Activated CD4-positive, alpha-beta T cell treated with anti-CD3 and anti-CD28 coated beads for 36 hours (primary cell): ENCODE measurements at places on chromosomes 16 and 17. TPM values are rescaled to one million over a fixed set of nuclear protein-coding genes. Genes with fewer than 3 reads are reported as not detected.

- no peak for DNase-seq
Measured at GRCh38 chr17:48244121-48244711, 136.7 kb downstream of the SNX11 start.

GRCh38 chr17:33904476-33904875 is 350.6 kb upstream of the CCL2 start:
- DNase-seq, result no peak

GRCh38 chr17:18951941-18952842 is at the start of gene SLC5A10:
Gene SLC5A10 (plus strand): TSS chr17:18952165. CDS start chr17:18952206, 41 bp downstream.
- DNase-seq, result no peak

GRCh38 chr16:66487580-66488275 is 60.6 kb downstream of the BEAN1 start:
- peak; percentile 1 for DNase-seq

- DNase-seq, result no peak
Measured at GRCh38 chr16:67238806-67239470, 8.3 kb downstream of the FHOD1 start.

GRCh38 chr17:44970136-44970741 is 2.1 kb upstream of the C1QL1 start:
- DNase-seq, result peak; percentile 67

- peak; percentile 41 for DNase-seq
Measured at GRCh38 chr16:67873435-67874370, 851 bp downstream of the EDC4 start.

GRCh38 chr17:64950871-64951270 is 31.6 kb upstream of the LRRC37A3 start:
- DNase-seq, result no peak

DNA sequence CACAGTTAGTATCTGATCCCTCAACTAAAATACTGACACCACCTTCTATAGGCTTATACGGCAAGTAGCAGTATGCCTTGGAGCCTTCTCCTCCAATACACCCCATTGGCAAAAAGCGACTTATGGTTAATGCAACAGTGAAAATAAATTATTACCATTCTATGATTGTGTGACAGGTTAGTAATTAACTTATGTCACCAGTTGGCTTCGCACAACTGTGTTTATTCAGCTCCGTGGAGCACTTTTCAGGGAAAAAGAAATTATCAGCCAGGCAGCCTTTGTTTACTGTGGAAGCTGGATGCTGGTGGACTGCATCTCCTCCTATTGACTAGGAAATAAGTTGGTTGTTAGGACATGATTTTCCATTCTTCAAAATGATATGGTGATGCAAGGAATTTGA is 833.8 kb upstream of the RBFOX1 start:
- no peak for DNase-seq

DNA sequence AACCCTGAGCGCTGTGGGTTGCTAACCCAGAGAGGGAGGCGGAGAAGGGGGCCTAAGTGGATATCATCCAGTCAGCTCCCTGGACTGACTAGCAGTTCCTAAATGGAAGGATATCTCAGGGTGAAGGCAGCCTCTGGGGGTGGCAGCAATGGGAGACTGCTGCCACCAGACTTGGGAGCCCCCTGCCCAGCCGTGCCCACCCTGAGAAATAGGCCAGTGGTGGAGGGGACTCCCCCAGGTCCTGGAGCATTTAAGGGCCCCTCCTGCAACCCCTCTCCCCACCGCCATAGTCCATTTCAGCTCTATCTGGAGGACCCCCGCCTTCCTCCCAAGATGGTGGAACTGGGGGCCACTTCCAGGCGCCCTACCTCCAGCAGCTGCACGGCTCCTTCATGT is 8.4 kb downstream of the TSPOAP1 start:
- DNase-seq, result no peak

GRCh38 chr16:89174877-89175276 is 3.3 kb downstream of the CDH15 start:
- no peak for DNase-seq

- DNase-seq, result peak; percentile 70
Measured at GRCh38 chr17:48456589-48456988, 26.6 kb upstream of the SKAP1 start.

DNA sequence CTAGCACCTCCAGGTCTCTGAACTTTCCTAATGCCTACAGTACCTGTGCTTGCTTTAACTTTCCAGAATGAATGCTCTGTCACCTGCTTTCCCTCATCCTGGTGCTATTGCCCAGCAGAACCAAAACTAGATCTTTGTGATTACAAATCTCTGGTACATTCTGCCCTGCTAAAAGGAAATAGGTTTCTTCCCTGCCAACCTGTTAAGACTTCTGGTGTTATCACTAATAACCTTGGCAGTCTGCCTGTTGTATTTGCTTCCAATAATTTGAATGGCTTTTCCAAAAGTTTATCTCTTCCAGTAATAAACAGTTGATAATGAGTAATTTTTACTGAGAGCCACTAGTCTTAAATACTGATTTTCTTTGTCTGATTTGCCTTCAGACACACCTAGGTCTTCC is 15.4 kb downstream of the PDZD9 start:
- no peak for DNase-seq

DNA sequence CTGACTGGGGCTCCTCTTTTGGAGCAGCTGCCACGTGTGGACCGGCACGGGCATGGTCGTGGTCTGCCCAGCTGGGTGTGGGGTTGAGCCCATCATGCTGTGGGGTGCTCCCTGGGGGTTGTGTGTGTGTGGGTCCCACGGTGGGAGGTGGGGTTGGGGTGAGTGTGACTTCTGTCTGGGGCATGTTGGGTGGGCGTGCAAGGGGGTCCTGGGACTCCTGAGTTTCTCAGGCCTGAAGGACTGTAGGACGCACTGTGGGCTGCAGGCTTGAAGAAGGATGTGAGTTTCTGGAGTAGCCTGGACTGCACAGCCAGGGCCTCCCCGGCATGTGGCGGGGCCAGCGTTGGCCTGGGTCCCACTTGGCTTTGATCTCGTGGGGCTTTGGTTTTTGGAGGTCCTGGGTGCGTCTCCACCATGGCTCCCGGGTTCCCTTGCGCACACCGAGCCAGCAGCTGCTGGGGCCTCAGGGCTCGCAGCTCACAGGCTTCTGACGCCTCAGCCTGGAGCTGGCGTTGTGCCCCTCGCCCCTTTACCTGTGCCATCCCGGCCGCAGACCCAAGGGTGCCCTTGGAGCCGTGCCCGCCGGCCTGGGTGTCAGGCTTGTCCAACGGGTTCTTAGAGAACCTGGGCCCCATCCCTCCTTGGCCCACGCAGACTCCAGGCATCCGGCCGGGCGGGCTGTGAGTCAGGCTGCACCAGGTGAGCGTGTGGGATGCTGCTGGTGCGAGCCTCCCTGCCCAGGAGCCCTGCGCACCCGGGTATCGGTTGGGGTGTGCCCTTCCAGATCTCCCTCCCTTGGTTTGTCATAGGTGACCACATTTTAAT is 34.4 kb upstream of the ZNF750 start:
- no peak for DNase-seq

GRCh38 chr17:40487371-40488020 is 13.9 kb downstream of the TNS4 start:
- DNase-seq, result no peak

GRCh38 chr16:23520500-23520899 is 10.2 kb upstream of the GGA2 start:
- no peak for DNase-seq

- DNase-seq, result no peak
Measured at GRCh38 chr16:53872248-53873221, 168.6 kb downstream of the FTO start.

- no peak for DNase-seq
Measured at GRCh38 chr17:63833026-63833740, 5.7 kb upstream of the FTSJ3 start.

DNA sequence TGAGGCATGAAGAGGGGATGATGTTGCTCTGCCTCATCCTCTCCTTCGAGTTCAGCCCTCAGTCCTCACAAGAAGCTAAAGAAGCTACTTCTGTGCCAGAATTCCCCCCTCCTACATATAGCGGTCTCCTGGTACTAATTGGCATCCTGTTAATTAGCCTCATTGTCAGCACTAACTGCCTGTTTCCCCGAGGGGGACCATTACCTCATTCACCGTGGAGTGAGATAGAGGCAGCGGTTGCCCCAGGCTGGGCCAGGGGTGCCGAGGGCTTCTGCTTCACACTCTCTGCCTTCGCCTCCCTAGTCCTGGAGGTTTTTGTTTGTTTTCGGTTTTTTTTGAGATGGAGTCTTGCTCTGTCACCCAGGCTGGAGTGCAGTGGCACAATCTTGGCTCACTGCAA is 5.7 kb upstream of the MINK1 start:
- no peak for DNase-seq

- peak; percentile 14 for DNase-seq
Measured at GRCh38 chr17:34626121-34626681, 46.8 kb downstream of the TMEM132E start.

- no peak for DNase-seq
Measured at GRCh38 chr17:13209081-13209480, 191.3 kb upstream of the ELAC2 start.

The SLFN14 gene
- total RNA-seq, result not detected

The ITGB4 gene
- 0.62 TPM for total RNA-seq

The KIFC3 gene
- 0.66 TPM for total RNA-seq

The SLC5A11 gene
- not detected for total RNA-seq

The SCNN1B gene
- not detected for total RNA-seq

The MAP2K6 gene
- total RNA-seq, result 2.7 TPM

The TOX3 gene
- total RNA-seq, result not detected

The RECQL5 gene
- total RNA-seq, result 36.4 TPM

The PSME3IP1 gene
- total RNA-seq, result 111 TPM

The CCL8 gene
- not detected for total RNA-seq

The PTX4 gene
- not detected for total RNA-seq

The PDE6G gene
- total RNA-seq, result 1.4 TPM

The GRIN2C gene
- not detected for total RNA-seq

The MT1G gene
- total RNA-seq, result 14.7 TPM

The NOG gene
- 2.6 TPM for total RNA-seq
